ENCODE measurements at places on chromosomes 2 and 18.

DNA sequence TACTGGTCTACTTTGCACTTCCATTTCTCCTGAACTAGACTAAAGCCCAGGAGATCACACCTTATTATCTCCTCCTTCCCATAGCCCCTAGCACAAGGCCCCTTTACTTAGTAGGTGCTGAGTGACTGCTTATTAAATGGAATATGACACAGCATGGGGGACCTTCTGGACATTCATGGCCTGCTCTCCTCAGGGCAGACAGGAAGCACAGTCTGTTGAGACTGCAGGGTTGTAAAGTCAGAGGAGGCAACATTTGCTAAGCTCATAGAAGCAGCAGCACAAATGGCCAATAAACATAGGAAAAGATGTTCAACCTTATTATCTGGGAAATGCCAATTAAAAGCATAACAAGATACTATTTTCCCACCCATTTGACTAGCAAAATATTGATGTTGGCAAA is 75.3 kb downstream of the DNMT3A start:
- no peak for DNase-seq

- no peak for DNase-seq
Measured at GRCh38 chr2:29106256-29106655, 9.0 kb upstream of the CLIP4 start.

DNA sequence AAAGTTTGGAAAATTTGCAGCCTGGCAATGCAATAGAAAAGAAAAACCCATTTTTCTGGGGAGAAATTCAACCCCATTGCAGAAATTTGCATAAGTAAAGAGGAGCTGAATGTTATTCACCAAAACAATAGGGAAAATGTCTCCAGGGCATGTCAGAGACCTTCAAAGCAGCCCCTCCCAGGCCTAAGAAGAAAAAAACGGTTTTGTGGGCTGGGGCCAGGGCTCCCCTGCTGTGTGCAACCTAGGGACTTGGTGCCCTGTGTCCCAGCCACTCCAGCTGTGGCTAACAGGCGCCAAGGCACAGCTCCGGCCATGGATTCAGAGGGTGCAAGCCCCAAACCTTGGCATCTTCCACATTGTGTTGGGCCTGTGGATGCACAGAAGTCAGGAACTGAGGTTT is 224.5 kb downstream of the TXNL1 start:
- no peak for DNase-seq

DNA sequence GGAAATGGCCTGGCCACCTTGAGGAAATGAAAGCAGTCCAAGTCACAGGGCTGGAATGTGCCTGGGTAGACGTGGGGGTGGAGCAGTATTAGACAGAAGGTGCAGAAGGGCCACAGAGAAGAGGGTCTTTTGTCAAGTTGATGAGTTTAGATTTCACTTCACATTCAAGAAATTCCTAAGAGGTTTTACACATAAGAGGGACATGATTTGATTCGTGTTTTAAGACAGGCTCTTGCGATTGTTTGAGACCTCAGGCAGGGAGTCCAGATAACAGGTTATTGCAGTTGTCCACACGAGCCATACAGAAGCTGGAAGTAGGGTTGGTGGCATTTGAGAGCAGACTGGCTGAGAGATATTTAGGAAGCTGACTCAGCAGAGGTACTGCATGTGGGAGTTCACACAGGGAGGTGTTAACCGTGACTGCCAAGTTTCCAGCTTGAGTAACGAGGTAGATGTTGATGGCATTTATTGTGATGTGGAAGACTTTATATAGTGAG is 64.6 kb downstream of the NEB start:
- DNase-seq: peak; percentile 1

DNA sequence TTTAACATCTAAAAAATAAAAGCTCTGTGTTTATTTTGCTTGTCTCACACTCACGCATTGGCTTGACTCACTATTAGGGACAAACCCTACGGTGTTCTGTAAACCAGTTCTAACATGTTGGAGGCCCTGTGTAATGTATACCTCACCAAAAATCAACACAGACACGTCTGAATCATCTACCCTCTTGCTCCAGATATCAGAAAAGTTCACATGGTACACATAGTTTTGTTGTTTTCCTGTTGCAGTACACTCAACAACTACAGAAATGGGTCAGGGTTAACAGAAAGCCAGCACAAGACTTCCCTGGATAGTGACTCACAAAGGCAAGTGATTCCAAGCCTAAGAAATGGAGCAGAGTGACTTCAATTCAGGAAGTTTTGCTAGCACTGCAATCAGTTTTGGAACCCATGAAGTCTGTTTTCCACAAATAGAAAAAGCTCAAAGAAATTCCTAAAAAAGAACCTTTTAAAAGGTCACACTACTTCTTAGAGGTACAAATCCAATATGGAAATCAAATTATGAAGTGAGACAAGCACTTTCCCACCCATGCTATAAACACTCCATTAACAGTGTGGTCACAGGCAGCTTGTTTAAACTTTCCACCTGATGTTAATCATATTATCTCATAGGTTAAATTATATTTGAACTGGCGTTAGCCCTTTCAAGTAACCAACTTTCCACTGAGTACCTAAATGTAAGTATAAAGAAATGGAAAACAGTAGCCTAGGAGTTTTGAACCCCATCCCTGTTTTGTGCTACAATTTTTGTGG is 87.4 kb downstream of the GAREM1 start:
- DNase-seq: no peak

DNA sequence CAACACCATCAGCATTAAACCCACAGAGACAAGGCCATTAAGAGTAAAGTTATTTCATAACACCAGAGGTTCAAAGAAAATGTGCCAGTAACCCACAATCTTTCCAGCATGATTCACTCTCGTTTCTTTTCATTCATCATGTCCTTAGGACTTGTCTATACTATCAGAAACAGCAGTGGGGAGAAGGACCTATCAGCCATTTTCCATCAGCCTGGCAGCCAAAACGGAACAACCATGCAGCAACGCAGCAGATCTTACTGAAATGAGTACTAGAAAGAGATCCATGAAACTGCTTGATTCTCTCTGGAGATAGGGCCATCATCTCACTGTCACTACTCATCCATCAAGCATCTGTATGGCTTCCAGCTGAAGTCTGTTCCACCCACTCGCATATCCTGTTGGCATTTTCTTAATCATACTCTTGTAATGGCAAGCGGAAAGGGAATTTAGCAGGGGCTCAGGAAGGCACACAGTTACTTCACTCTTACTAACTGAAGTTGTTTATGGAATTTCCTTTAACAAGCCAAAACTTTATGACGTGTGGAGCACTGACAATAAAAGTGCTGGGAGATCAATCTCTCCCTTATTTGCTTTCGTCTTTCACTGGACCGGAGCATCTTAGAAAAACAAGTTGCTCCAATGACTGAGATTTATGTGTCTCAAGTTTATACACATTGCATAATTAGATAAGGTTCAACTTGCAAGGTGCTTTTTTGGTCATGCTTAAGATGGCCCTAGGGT is 69.7 kb downstream of the EPHA4 start:
- DNase-seq: no peak

- no peak for DNase-seq
Measured at GRCh38 chr2:207149249-207150213, 16.2 kb downstream of the KLF7 start.

- DNase-seq: no peak
Measured at GRCh38 chr18:56488739-56489138, 149.7 kb downstream of the TXNL1 start.

DNA sequence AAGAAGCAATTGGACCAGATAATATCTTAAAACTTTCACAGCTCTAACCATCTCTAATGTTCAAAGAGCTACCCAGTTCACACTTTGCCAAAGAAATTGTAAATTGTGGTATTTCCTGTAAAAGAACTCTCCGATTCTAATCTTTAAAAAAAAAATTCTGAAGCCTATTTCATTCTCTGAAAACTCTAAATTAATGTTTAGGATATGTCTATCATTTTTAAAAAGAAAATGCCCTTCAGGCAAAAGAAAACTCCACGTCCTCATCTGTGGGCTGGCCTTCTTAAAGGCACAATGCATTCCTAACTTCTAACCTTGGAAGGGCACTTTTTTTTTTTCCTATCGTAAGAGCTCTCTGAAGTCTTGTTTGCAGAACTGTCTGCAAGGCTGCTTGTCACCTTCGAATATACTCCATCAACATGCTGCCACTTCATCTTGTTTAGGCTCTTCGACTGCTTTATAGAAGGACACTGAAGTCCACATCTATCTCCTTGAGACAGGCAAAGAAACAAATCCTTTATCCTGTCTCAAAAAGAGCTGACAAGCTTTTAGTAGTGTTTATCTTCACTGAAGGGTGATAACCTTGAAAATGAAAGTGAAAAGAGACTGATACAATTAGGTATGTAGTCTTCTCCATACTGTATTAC is 124.3 kb upstream of the SLC39A10 start:
- no peak for DNase-seq

DNA sequence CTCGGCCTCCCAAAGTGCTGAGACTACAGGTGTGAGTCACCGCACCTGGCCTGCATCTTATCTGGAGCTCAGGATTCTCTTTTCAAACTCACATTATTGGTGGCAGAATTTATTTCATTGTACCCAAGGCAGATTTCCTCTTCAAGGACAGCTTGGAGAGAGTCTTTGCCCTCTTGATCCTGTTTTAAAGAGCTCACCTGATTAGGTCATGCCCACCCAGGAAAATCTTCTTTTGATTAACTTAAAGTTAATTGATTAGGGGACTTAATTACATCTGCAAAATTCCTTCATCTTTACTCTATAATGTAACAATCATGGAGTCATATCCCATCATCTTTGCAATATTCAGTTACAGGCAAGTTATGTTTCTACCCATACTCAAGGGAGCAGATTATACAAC is 346.4 kb downstream of the EPHA4 start:
- DNase-seq: no peak

GRCh38 chr2:69059731-69060290 is 46.8 kb downstream of the ANTXR1 start:
- DNase-seq: no peak

- no peak for DNase-seq
Measured at GRCh38 chr2:62410015-62410453, 96.0 kb downstream of the TMEM17 start.

DNA sequence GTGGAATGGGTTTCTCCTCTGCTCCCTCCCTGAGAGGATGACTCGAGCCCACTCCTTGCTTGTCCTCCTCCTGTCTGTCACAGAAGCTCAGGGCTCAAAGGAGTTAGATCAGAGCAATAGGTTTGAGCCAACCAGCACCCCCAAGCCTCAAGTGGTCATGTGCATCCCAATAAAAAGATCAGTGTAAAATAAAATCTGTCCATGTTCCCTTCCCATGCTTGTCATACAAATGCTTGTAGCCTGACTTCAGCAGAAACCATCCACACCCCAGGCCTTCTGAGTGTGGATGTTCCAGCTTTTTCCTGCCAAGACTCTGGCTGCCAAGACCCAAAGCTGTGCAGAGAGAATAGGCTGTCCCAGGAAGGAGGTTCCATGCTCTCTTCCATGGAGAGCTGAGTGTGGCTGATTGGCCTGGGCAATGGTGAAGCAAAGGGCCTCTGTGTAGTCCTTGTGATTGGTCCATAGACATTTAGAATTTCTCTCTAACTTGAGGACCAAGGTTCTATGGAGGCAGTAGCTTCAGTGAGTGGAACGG is 67.4 kb downstream of the GYPC start:
- no peak for DNase-seq

DNA sequence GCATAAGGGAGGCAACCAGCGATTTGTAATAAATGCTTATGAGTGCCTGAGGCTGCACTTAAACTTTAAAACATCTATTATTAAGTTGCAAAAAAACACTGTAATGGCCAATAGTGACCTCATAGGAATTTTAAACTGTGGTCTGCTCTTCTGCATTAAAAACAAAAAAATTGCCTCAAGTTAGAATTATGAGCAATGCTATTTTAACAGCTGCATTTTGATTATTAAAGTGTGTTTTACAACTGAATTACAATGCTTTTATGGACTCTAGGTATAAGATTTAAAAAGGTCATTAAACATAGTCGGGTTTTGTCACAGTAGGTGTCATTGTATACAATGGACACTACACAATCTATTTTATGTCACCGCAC is 528.7 kb upstream of the FANCL start:
- no peak for DNase-seq

DNA sequence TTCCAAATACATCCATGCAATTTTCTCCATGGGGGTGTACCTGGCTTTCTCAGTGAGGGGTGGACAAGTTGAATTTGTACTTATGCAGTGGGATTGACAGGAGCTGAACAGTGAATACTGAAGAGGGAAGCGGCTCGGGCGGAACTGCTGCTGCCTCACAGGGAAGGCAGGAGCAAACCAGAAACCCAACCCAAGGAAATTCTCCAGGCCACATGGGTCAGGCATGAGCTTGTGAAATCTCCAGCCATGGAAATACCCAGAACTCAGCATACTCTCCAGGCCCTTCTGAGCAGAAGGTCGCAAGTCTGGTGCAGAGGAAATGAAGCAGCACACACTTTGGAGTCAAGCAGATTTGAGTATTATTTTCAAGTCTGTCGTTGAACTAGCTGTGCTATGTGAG is 26.5 kb upstream of the INO80C start:
- DNase-seq: no peak

- no peak for DNase-seq
Measured at GRCh38 chr2:201407265-201407664, 44.0 kb downstream of the TRAK2 start.

DNA sequence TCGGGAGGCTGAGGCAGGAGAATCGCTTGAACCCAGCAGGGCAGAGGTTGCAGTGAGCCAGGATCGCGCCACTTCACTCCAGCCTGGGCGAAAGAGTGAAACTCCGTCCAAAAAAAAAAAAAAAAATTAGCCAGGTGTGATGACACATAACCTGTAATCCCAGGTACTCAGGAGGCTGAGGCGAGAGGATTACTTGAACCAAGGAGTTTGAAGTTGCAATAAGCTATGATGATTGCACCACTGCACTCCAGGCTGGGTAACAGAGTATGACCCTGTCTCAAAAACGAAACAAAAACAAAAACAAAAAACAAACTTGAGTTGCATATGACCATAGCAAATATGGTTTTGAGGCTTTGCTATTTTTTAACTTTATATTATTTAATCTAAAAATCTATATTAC is 25.8 kb downstream of the SANBR start:
- DNase-seq: no peak

GRCh38 chr2:127735044-127735443 is 33.7 kb downstream of the SFT2D3 start:
- no peak for DNase-seq

DNA sequence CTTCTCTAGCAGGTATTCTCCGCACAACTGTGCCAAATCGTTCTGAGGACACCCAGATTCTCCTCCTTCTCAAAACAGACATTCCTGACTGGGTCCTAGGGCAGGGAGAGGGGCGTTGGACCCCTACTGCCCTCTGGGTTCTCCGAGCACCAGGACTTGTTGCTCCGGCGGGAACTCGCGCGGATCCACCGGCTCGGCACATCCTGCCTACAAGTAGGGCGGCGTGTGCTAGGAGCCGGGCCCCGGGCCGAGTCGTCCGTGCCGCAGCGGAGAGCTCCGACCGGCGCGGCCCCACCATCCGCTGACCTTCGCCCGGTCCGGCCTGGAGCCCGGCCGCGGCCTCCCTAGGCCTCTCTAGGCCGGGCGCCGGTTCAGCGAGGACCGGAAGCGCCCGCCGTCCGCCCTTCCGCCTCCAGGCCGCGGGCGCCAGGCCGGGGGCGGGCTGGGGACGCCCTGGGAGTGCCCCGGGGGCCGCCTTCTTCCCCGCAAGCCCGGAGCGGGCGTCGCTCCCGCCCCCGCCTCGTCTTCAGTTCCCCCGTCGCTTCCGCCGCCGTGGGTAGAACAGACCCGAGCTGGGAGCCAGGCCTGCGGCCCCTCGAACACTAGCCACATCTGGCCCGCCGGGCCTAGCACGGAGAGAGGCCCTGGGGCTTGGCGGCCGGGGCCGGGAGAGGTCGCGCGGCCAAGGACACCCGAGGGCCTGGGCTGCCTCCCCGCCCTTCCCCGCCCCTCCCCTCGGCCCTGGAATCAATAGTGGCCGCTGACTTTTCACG is 7.6 kb upstream of the ONECUT2 start:
- no peak for DNase-seq

- no peak for DNase-seq
Measured at GRCh38 chr2:73902284-73902683, 9.5 kb downstream of the ACTG2 start.

All from stimulated activated CD4-positive, alpha-beta T cell treated with anti-CD3 and anti-CD28 coated beads, Interleukin-15, amount 100 ng/mL, for 48 hours (primary cell).